ENCODE measurements at places on chromosomes 2 and 18.

DNA sequence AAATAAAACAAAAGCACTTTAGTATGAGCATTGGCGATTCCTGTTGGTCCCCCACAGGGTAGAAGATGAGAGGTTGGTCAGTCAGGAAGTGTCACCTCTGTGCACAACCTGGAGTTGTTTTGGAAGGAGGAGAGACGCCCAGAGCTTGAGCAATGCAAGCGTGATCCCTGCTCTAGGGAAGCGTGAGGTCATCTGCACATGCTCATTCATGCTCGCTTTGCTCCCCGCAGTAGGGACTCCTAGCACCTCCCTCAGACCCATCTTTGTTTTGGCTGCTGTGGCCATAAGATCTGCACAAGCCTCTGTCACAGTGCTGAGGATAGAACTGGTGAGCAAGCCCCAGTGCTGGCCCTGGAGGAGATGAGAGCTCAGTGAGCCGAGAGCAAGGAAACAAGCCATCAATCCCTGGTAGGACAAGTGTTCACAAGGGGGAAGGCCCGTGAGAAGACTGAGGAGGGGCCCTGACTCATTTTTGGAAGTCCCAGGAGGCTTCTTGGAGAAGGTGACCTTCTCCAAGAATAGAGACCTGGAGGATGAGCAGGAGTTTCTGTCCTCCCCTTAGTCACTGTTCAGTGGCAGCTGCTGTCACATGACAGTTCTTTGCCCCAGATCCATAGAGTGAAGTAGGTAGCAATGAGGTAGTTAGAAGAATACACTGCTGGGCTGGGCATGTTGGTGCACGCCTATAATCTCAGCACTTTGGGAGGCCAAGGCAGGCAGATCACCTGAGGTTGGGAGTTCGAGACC, 13.3 kb upstream of the ATP8B1 start:
- no peak for DNase-seq

GRCh38 chr2:173715441-173715840, 249.7 kb downstream of the SP3 start:
- no peak for DNase-seq

- no peak for DNase-seq
Measured at GRCh38 chr18:67362906-67363305, 153.6 kb downstream of the DSEL start.

GRCh38 chr2:237581751-237582746, 8.5 kb downstream of the RAB17 start:
- DNase-seq, result peak; percentile 62

DNA sequence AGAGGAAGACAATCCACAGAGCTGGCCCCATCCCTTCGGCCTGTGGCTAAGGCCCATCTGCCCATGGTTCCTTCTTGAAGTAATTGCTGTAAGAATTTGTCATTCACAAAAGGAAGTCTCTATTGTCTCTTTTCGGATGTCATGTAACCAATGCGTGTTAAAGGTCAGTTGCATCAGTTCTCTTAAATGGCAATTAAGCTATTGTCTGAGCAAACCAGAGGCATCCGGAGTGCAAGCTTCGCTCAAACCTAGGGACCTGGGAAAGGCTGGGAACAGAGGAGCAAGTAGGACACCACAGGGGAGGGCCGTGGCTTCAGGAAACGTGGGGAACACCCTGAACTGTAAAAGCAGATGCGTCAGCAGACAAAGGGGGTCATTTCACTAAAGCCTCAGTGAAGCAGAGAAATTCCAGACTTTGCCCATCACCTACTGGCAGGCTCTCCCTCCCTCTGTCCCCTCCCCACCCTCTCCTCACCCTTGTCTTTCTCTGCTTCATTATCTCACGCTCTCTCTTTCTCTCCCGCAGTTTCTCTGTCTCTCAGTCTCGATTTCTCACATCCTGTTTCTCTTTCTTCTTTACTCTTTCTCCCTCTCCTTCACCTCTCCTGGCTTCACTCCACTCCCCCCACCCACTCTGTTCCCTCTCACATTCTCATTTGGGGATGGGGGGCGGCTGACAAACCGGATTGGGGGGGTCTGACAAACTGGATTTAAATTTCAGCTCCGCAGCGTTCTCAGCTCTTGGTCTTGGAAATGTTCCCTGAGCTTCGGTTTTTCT, 204.6 kb upstream of the TNP1 start:
- DNase-seq, result peak; percentile 52

- no peak for DNase-seq
Measured at GRCh38 chr2:241036964-241037421, 38.6 kb downstream of the SNED1 start.

- DNase-seq, result no peak
Measured at GRCh38 chr2:43294973-43295603, 68.7 kb upstream of the ZFP36L2 start.

DNA sequence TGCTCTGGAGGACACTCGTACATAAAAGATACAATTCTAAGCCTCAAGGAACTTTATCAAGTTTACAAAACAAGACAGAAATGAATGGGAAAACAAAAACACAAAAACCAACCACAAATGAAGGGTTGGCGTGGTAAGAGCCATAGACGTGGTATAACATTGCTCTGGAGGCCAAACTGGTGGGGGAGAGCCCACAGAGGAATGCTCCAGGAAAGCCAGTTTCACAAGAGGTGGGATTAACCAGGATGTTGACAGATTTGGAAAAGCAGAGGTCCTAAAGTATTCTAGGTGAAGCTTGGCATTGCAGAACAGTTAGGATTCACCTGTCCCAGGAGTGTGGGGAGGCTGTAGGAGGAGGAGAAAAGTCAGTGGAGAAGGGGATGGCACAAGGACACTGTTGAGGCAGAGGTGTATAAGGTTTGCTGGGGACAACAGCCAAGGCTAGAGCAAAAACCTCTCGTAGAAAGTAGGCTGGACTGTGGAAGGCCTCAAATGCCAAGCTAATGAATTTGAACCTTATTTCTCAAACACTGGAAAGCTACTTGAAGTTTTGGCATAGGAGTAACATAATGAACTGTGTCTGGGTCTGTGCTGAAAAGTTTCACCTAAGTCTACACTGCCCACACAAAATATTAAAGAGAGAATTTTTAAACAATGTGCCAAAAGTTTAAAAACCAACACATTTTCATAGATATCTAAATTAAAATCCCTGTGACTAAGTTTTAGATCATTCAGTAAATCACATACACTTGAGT, 135.1 kb downstream of the THADA start:
- DNase-seq, result no peak

DNA sequence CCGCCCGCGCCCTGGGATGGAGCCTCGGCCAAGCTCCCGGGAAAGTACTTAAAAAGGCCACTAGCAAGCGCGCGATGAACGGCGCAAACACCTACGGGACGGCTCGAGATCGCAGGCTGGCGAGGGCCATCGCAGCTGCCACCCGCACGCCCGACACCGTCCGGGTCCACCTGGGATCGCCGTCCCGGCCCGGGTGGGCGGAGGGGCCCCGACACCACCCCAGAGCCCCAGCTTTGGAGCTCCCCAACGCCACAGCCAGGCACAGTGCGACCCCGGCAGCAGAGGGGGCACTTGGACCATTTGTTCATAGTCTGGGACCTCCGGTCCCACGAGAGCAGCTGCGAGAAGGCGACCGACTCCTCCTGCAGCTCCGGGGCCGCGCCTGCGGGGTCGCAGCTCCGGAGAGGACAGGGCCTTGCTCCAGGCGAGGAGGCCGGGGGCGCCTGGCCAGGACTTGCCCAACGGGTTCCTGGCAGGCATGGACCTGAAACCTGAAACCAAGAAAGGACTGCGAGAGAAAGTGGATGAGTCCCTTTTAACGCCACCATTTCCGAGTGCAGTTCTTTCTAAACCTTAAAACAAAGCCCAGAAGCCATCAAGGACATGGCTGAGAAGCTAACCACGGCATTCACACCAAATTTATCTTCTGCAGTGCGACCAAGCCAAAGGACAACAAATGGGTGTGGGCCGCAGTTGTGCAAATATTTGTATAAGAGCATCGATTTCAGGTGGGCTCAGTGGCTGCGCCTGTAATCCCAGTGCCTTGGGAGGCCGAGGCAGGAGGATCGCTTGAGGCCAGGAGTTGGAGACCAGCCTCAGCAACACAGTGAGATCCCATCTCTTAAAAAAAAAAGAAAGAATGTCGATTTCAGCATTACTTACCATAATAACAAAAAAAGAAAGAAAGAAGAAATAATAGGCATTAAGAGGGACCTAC, 54.0 kb upstream of the IMP4 start:
- no peak for DNase-seq

- peak; percentile 57 for DNase-seq
Measured at GRCh38 chr2:74587664-74588277, 33.3 kb downstream of the DOK1 start.

GRCh38 chr2:176931588-176932563, 280.7 kb upstream of the HNRNPA3 start:
- no peak for DNase-seq

GRCh38 chr18:75884728-75885127, 457.2 kb upstream of the SMIM21 start:
- no peak for DNase-seq

DNA sequence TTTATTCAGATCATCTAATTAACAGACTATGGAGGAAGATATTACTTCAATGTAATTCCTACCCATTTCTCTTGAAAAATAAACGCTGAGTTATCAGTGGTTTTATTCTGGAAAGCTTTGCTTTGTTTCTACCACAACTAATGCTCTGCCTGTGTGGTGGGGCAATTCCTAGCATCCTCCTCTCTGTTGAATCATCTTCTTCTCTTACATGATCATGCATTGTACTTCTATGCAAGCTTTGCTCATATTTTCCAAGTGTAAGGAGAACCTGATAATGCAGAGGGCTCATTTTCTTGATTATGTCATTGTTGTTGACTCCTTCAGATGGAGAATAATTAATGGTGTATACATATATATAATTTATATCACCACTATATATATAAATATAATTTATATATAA, 46.7 kb downstream of the CCDC195 start:
- DNase-seq, result no peak

DNA sequence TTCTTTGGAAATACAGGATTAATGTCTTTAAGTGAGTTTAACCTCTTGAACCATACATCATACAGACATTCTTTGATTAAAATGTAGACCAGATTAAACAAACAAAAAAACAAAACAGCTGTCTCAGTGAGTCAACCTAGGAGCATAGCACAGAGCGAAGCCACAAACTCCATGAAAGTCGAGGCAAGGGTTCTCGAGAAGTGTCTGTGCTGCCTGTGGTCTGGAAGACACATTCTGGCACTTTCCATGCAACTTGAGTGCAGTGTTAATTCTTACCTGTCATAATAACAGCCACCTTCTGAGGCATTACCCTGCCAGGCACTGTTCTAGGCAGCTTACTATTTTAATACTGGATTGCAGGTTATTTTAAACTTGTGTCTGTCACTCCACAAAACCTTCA, 435.5 kb upstream of the MMADHC start:
- peak; percentile 58 for DNase-seq

DNA sequence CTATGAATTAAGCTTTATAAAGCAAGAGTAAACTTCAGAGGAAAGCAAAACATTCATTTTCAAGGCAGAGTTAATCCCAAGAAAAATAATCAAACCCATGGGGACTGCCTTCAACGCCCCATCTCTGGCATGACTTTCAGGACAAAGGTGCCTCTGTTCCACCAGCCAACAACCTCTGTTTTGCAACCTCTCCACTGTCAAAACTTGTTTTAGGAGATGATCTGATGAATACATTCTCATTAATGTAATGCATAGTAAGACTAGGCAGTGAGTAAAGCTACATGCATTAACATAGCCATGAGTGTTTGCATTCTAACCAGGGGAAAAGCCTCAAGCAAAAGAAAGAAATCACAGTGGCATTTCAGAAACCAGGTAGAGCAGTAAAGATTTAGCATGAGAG, 357.0 kb downstream of the FBXO15 start:
- DNase-seq, result no peak

DNA sequence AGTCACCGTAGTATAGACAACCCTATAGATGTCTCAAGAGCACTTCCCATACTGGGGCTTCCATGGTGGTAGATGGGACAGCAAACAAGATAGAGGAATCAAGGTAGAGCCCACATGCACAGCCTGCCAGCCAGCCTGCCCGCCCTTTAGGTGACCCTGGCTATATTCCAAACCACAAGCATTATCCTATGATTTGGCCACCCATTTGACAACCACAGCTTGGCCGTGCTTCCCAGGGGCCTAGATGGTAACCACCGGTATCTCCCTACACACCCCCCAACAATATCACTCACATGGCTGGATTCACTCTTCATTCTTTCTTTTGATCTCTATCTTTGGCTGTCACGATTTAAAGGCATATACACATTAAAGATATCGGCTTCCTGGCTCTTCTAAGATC, 85.3 kb downstream of the CDK15 start:
- DNase-seq, result peak; percentile 46

- no peak for DNase-seq
Measured at GRCh38 chr2:218829868-218830451, 1.6 kb downstream of the PRKAG3 start.
